ENCODE measurements at places on chromosomes 5 and 9.

GRCh38 chr5:160237571-160238093, 8.3 kb downstream of the FABP6 start:
- no peak for DNase-seq

DNA sequence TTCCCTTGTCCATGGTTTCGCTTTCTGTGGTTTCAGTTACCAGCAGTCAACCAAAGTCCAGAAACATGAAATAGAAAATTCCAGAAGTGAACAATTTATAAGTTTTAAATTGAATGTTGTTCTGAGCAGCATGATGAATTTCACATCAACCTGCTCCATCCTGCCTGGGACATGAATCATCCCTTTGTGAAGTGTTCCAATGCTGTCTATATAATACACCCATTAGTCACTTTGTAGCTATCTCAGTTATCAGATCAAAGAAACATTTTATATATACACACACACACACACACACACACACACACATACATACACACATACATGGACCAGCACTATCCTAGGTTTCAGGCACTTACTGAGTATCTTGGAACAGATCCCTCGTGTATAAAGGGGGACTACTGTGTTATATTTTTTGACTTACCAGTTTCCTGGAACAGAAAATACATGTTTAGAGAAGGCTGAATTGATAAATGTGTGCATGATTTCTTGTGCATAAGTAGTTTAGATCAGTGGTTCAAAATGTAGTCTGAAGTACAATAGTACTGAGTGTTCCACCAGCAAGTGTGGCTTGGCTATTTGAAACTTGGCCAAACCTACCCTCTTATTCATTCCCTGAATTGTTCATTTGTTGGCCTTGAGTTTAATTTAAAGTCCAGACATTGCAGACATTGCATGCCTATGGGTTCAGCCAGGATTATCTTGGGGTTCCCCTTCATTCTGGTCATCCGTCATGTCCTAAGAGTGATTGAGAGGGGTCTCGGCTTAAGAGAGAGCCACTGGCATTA, 510.0 kb downstream of the GADD45G start:
- DNase-seq, result no peak

DNA sequence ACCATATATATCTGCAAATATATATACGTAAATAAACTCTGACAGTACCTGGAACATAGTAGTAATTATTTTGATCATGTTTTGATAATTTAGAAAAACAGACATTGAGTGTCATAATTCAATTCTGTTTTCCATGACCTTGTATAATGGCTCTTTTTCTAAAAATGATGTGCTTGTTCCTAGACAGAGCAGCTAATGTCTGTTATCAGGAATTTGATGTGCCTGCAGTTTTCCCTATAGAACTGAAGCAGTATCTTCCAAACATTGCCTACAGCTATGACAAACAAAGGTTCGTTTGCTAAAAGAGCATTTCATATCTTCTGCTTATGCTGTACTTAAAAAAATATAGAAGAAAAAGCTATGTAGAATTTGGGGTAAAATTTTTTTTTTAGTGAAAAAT, 5.3 kb downstream of the SETD9 start:
- DNase-seq, result no peak

GRCh38 chr5:94575196-94575595, 43.2 kb downstream of the KIAA0825 start:
- no peak for DNase-seq

DNA sequence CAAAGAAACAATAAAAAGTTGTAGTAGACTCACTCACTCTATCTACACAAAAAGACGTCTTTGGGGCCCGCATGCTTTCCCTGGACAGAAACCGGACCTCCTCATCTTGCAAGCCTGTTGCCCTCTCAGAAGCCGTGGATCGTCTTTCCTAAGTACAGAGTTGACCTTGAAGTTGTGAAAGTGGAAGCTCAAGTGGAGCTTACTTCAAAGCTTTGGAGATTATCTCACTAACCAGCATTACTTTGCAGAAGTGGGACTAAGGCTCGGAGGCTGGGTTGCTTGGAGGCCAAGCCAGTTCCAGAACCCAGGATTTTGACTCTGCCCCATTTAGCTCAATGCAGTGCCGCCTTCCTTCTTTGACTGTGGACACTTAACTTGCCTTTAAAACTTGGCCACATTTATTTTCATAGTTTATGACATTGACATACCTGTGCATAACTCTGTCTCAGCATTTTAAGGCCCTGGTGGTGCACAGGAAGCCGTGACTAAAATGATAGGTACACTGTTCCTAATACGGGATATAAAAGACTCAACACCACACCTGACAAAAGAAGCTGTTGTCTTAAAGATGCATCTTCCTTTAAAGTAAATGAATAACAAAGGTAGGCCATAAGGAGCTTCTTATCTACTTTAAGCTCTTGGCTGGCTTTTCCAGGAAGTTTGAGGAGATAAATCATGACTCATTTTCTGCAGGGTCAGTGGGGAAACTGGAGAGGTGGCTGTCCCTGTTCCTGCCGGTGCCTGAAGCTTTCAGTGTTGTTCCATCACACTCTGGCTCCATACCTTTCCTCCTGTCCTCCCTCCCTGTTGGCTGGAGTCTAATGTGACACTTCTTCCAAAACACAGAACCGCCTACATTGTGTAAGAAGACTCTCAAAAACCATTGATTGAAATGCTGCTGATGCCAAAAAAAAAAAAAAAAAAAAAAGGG, 10.7 kb downstream of the SLC25A25 start:
- DNase-seq, result no peak

DNA sequence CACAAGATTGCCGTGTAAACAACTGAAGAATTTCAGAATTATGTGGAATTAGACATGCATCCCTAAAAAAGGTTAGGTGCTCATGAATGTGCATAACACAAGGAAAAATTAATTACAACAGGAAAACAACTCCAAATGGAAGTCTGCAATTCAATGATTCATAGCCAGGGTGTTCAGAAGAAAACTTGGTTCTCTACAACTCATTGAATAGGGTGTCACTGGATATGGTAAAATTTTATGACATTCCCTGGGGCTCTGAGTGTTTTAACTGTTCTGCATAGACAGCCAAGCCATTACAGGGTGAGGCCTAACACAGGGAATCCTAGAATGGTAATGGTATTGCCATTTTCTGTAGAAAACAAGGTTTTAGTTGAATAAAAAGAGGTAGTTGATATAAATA, 24.4 kb upstream of the ZSWIM6 start:
- DNase-seq, result no peak

GRCh38 chr9:78866207-78867132, 569.5 kb downstream of the PSAT1 start:
- no peak for DNase-seq

- no peak for DNase-seq
Observed at GRCh38 chr9:132894862-132895835, 16.5 kb downstream of the SPACA9 start.

DNA sequence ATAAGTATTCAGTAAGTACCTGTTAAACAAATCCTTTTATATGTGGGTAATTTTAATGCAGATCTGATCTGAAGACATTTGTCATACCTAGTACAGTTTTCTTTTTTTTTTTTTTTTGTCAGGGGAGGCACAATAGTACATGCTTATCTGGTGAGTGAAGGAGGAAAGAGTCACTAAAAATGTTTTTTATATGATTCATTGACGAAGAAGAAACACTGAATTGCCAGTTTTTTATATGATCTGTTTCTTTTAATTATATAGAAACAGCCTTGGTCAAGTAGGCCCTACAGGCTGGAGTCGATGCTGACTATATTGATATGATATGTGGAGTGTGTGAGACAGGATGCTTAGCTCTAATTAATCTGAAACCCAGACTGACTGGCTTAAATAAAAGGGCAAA, 315.2 kb downstream of the PSAT1 start:
- no peak for DNase-seq

- DNase-seq, result no peak
Observed at GRCh38 chr5:174229514-174230370, 184.2 kb downstream of the NSG2 start.

DNA sequence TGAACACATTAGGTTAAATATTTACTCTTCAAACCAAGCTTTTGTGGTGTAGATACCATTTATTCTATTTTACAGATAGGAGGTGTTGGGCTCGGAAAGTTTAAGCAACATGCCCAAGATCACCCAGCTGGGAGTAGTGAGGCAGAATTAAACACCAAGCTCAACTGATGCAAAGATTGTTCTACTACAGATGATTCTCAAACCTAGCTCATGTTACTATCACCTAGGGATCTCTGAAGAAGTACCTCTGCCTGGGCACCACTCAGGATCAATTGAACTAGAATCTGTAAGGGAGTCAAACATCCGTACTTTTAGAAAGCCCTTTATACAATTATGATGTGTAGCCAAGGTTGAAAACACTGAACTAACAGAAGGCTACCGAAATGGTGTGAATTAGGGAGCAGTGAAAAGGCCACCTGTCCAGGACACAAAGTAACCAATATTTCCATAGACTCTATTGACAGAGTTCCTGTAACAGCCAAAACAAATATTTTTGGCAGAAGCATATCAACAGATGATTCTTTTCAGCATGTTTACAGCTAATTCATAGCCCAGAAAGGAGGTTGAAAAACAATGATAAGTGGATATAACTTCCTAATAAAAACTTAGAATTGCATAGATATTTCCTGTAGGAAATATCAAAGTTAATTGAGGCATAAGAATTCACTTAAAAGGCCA, 158.5 kb upstream of the PTGER4 start:
- no peak for DNase-seq

DNA sequence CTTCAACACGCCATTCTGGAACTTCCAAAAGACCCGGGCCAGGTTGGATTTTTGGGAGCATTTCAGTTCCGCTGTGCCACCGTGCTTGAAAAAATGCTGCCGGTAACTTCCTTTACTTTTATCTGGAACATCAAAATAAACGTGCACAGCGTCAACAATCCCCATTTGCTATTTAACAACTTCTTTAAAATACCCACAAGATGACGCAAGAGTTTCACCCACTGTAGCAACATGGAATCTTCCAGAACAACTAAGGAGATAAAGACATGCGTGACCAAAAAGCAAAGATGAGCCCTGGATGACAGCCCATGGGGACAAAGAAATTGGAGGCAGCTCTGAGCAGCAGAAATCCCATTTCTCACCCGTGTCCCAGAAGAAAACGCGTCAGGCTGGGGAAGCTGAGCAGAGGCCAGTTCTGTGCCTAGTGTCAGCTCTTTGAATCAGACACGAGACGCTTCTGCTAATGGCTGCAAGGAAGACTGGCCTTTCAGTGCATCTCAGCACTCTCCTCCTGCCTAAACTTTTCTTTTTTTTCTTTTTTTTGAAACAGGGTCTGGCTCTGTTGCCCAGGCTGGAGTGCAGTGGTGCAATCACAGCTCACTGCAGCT, 61.3 kb downstream of the SECISBP2 start:
- no peak for DNase-seq

DNA sequence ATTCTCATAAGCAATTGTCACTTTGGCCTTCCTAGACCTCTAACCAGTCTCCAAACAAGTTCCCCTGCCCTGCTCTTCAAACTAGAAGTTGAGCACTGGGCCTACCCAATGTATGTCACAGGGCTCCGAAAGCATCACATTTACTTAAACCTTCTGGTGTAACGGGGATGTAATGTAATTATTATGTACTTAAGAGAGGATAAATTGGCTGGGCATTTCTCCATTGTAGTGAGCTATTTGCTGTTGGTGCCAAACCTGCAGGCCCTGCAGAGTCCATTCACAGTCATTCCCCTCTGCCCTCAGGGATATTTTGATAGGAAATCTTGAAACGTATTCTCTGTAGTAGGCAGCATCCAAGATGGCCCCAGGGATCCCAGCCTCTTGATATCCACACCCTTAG, 64.2 kb upstream of the GNE start:
- no peak for DNase-seq

DNA sequence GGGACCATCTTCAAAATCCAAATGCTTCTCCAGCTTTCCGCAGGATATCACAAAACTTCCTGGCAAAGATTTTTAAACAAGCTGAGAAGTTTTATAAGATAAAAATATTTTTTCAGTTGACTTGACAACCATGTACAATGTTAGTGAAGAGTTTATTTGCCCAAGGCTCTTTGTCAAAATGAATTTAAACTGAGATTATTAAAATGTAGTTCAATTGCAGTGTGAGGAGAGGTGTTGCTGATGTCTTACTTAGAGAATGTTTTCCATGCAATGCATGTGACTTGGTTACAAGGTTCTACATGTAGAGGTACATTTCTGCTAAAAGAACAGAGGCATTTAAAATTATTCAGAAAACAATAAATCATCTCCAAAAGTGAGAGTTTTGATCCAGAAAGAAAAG, 131.4 kb upstream of the MINAR2 start:
- no peak for DNase-seq

GRCh38 chr9:97994703-97995102, 11.6 kb downstream of the ANP32B start:
- DNase-seq, result no peak

GRCh38 chr5:78720227-78720985, 71.8 kb upstream of the LHFPL2 start:
- no peak for DNase-seq

DNA sequence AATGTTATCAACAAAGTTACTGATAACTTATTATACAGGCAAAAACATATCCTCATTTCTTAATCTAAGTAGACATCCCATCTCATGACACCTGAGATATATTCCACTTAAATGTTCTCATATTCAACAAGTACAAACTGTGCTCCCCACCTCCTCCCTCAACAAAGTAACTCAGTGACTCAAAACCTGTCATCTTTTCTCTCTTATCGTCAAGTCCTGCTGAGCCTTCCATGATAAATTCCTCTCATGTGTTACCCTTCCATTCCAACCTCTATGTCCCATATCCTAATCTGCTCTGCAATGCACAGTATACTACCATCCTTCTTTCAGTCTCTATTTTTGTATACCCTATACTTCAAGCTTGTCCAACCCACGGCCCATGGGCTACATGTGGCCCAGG, 13.6 kb downstream of the RNF145 start:
- no peak for DNase-seq

GRCh38 chr5:4833104-4833738, 306.9 kb upstream of the ADAMTS16 start:
- DNase-seq, result no peak

DNA sequence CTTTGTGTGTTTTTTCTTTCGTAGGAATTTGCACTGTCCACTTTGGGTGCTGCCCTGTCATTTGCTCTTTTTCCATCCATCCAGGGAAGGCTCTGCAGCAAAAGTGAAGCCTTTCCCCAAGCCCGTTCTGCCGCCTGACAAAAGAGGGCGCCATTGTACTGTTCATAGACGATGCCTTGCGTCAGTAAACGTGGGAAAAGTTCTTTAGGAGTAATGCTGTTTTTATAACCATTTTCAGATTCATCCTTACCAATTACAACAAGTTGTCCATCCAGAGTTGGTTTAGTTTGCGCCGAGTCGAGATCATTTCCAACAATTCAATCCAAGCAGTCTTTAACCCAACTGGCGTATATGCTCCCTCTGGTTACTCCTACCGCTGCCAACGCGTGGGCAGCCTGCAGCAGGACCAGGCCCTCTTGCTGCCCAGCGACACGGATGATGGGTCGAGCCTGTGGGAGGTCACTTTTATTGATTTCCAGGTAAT, 34.3 kb upstream of the RPS23 start:
- DNase-seq, result peak; percentile 57
